ENCODE measurements at places on chromosomes 12 and 14.
A peak's percentile ranks its signal among the peaks of the same experiment; 100 is the strongest.

GRCh38 chr12:123075087-123075645 is 75.7 kb downstream of the PITPNM2 start:
- DNase-seq: no peak

- DNase-seq: no peak
Measured at GRCh38 chr12:108525681-108526080, 10.6 kb downstream of the FICD start.

DNA sequence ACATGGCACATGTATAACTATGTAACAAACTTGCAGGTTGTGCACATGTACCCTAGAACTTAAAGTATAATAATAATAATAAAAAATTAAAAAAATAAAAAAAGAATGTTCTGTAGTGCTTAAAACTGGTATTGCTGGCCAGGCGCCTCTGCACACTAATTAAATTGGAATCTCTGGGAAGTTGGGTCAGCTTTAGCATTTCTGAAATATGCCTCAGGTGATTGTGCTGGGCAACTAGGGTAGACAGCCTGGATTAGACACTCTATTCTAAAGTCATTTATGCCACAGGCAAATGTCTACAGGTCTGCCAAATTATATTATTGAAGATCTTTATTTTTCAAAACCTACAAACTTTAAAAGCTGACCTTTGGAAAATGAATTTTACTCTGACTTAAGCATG is 55.3 kb downstream of the PPM1H start:
- no peak for DNase-seq

DNA sequence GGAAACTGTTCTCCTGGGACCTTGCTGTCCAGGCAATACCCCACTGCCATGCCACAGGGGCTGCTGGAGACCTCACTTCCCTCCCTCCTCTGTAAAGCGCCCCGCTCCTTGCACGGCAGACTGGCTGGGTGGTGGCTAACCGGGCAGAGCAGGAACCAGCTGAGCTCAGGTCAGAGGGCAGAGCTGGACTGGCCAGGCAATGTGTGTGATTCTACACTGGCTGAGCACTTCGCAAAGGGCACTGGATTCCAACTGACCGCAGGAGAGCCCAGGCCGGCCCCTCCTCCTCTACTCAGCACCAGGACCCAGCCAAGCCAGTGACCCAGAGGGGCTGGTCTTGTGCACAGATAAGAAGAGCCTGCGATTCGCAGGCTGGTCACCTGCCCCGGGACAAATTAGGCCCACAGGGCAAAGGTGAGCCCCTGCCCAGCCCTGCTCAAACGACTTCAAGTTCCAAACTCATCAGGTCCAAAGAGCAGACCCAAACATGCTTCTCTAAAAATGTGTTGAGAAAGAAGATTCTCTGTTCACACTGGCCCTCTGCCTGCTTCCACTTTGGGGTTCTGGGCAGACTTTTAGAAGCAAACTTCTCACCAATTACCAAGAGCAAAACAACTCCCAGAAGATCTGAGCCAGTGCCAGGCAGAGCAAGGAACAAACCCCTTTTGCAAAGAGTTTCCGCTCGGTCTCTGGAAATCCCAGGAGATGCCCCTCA is 54.9 kb upstream of the DIO3 start:
- no peak for DNase-seq

GRCh38 chr12:131833896-131834641 is 5.9 kb downstream of the MMP17 start:
- DNase-seq: no peak

- no peak for DNase-seq
Measured at GRCh38 chr12:57807285-57807684, 11.2 kb downstream of the AVIL start.

- DNase-seq: no peak
Measured at GRCh38 chr14:83887866-83888265, 1642.1 kb upstream of the FLRT2 start.

DNA sequence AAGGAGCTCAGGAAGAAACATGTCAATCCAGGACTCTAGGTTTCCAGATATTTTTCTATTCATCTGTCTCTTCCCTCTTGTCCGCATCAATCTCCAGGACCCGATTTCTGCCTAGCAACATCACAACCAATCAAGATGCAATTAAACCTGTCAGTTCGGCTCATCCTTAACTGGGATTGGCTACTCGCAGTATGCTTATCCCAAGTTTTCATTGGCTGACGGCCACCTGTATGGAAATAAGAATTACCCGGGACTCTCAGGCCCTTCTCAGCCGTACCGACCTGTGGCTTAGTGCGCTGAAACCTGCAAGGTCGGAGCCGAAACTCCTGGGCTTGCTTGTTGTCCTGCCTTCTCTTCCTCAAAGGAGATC is 20.4 kb upstream of the ATP5MC2 start:
- DNase-seq: peak; percentile 83

DNA sequence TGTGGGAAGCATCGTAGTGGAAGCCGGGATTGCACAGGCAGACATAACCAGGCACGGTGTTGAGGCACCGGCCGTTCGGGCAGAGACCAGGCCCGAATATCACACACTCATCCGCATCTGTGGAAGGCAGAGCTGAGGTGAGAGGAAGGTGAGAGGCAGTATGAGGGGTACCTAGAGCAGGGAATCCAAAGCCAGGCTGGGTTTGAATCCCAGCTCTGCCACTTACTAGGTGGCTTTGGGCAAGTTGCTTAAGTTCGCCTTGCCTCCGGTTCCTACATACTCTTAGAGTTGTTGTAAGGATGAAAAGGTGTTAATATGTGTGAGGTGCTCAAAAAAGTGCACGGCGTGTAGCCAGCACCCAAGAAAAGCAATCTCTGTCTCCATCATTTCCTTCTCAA is 10.4 kb downstream of the ISCA2 start:
- DNase-seq: peak; percentile 53

DNA sequence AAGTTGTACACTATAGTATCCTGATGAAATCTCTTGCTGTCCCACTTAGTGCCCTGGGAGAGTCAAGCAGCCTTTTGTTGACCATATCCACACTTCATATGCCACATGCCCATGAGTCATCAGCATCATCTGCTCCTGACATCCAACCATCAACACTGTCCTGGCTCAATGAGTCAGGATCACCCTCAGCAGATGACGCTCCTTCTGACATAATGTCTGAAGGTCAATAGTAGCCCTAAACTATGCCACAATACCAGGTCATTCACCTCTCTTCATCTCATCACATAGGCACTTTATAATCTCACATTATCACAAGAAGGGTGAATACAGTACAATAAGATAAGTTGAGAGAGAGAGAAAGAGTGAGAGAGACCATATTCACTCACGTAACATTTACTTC is 369.0 kb upstream of the FAR2 start:
- peak; percentile 47 for DNase-seq
